Esophagus squamous epithelium (tissue), 5 donors: ENCODE measurements at places on chromosomes 7 and 10.

- H3K36me3 ChIP-seq: no peaks in the 10 kb centered on the region
- no peak for DNase-seq
- H3K4me1 ChIP-seq: peaks cover 3% of the 10 kb centered on the region
- H3K27me3 ChIP-seq: no peaks in the 10 kb centered on the region
- no peak overlapping the region for H3K27ac ChIP-seq
- H3K4me3 ChIP-seq: no peak overlapping the region
Measured at GRCh38 chr7:77765481-77765880, 32.8 kb downstream of the TMEM60 start.

GRCh38 chr10:3785851-3786271, 852 bp upstream of the KLF6 start:
- no peak for DNase-seq
- H3K27me3 ChIP-seq: no peaks in the 10 kb centered on the region
- peak overlapping the region; percentile 100 for H3K27ac ChIP-seq
- peaks cover 8% of the 10 kb centered on the region for H3K36me3 ChIP-seq
- peaks cover 8% of the 10 kb centered on the region for H3K4me1 ChIP-seq
- peak overlapping the region; percentile 99 for H3K4me3 ChIP-seq

GRCh38 chr10:86100581-86101061, 266.0 kb downstream of the GRID1 start:
- H3K4me3 ChIP-seq: no peak overlapping the region
- no peak overlapping the region for H3K27ac ChIP-seq
- no peaks in the 10 kb centered on the region for H3K27me3 ChIP-seq
- no peaks in the 10 kb centered on the region for H3K4me1 ChIP-seq
- no peak for DNase-seq

DNA sequence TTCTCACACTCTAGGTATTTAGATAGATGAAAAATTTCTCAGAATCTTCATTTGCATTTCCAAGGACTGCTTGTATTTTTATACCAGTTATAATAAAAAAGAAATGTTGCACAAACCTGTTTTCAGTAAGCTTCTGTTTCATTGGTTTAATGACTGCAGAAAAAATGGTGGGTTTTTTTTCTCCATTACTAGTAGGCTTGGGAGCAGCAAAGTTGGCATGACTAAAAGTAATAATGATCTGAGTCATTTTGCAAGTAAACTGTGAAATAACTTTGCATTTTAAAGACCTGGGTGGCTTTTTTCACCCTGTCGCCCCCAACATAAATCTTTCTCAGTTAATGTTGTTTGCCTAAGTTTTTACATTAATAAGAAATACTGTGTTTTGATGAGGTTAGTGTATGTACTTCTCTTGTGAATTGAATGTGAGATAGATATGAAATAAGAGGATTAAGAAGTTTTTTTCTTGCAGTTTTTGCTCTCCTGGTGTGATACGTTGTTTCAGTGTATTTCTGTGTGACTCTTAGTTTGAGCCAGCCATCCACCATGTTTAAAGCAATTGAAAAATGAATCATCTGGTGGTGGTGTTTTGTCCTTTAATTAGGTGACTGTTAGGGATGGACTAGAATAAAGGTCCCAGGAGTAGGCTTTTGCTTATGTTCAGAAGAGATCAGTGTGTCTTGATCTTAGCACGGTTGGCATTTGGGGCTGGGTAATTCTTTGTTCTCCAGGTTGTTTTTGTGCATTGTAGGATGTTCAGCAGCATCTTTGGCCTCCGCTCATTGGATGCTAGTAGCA, 1.8 kb downstream of the GNAI1 start:
- H3K27ac ChIP-seq: peak overlapping the region; percentile 98
- no peak for DNase-seq
- no peaks in the 10 kb centered on the region for H3K27me3 ChIP-seq
- no peaks in the 10 kb centered on the region for H3K4me1 ChIP-seq
- no peaks in the 10 kb centered on the region for H3K36me3 ChIP-seq
- H3K4me3 ChIP-seq: peak overlapping the region; percentile 92

- H3K4me3 ChIP-seq: no peak overlapping the region
- no peaks in the 10 kb centered on the region for H3K27me3 ChIP-seq
- H3K27ac ChIP-seq: no peak overlapping the region
- no peaks in the 10 kb centered on the region for H3K36me3 ChIP-seq
- DNase-seq: no peak
- H3K4me1 ChIP-seq: no peaks in the 10 kb centered on the region
Measured at GRCh38 chr7:123735539-123735938, 13.3 kb downstream of the WASL start.
